ENCODE measurements at places on chromosomes 7 and 10. TPM values are rescaled to one million over a fixed set of nuclear protein-coding genes. Genes with fewer than 3 reads are reported as not detected.

- no peaks in the 10 kb centered on the region for H3K4me1 ChIP-seq
- H3K4me3 ChIP-seq: no peak overlapping the region
- no peaks in the 10 kb centered on the region for H3K27me3 ChIP-seq
- no peaks in the 10 kb centered on the region for H3K36me3 ChIP-seq
Observed at GRCh38 chr10:84076047-84076388, 63.3 kb upstream of the GHITM start.

ADRB1 gene
- total RNA-seq: 14.1 TPM

DNA sequence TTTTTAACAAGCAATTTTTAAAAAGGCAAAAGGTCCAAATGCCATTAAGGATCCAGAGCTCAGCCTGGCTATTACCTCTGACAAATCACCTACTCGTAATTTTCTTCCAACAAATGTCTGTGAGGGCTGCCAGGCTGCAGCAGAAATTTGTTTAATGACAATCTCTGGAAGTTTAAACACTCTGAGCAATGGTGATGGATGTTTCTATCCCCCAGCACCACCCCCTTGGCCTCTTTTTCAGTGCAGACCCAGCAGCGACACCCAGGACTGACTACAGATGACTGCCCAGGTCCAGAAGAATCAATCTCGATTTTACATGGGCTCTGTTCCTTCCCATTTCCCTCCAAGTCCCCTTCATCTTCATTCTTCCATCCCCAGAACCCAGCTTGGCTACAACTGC, 201.4 kb upstream of the AOAH start:
- H3K4me3 ChIP-seq: no peak overlapping the region
- no peaks in the 10 kb centered on the region for H3K27me3 ChIP-seq
- peaks cover 36% of the 10 kb centered on the region for H3K4me1 ChIP-seq
- no peak for DNase-seq
- H3K36me3 ChIP-seq: no peaks in the 10 kb centered on the region
- peak overlapping the region; percentile 51 for H3K27ac ChIP-seq

GRCh38 chr7:5462216-5462615, 38.6 kb upstream of the TNRC18 start:
- no peak overlapping the region for H3K27ac ChIP-seq
- H3K4me3 ChIP-seq: no peak overlapping the region
- DNase-seq: no peak
- no peaks in the 10 kb centered on the region for H3K36me3 ChIP-seq
- H3K27me3 ChIP-seq: no peaks in the 10 kb centered on the region

SLC13A4 gene
- not detected for total RNA-seq

MOGAT3 gene
- total RNA-seq: 0.17 TPM

DNA sequence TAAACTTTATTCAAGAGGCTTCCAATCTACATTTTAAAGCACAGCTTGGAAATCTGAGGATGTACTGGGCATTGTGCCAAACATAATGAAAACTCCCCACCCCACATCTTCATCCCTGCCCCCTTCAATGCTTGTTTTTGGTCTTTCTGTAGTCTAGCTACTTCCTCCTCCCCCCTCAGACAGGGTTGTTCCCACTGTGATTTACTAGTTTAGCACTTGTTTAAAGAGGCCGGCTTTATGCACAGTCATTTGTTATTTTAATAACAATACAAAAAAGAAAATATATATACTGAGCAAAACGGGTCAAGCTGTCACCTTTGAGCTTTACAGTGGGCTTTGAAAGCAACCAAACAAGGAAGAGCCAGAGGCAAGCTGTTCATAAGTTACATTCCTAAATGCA, 132.6 kb downstream of the CHRM2 start:
- H3K4me1 ChIP-seq: peaks cover 25% of the 10 kb centered on the region
- no peaks in the 10 kb centered on the region for H3K27me3 ChIP-seq
- DNase-seq: no peak
- no peaks in the 10 kb centered on the region for H3K36me3 ChIP-seq
- peak overlapping the region; percentile 35 for H3K27ac ChIP-seq
- no peak overlapping the region for H3K4me3 ChIP-seq

GRCh38 chr10:119222966-119223386, 15.6 kb downstream of the GRK5 start:
- H3K4me1 ChIP-seq: peaks cover 94% of the 10 kb centered on the region
- H3K36me3 ChIP-seq: no peaks in the 10 kb centered on the region
- H3K4me3 ChIP-seq: peak overlapping the region; percentile 4
- H3K27ac ChIP-seq: peak overlapping the region; percentile 77
- no peak for DNase-seq

ZNF425 gene
- 3.0 TPM for total RNA-seq

GRCh38 chr7:50739744-50740435, 42.8 kb downstream of the GRB10 start:
- H3K36me3 ChIP-seq: peaks cover 7% of the 10 kb centered on the region
- no peak for DNase-seq
- H3K27ac ChIP-seq: no peak overlapping the region
- H3K27me3 ChIP-seq: no peaks in the 10 kb centered on the region

GRCh38 chr7:27203365-27203953, 3.6 kb upstream of the HOXA13 start:
- H3K27ac ChIP-seq: no peak overlapping the region
- H3K36me3 ChIP-seq: no peaks in the 10 kb centered on the region
- no peak overlapping the region for H3K4me3 ChIP-seq
- H3K4me1 ChIP-seq: peaks cover 58% of the 10 kb centered on the region
- H3K27me3 ChIP-seq: peaks cover 68% of the 10 kb centered on the region
- DNase-seq: no peak

HHEX gene
- total RNA-seq: 4.6 TPM

- no peak overlapping the region for H3K4me3 ChIP-seq
- H3K27me3 ChIP-seq: no peaks in the 10 kb centered on the region
- H3K27ac ChIP-seq: no peak overlapping the region
- H3K36me3 ChIP-seq: no peaks in the 10 kb centered on the region
- no peak for DNase-seq
Observed at GRCh38 chr7:111242141-111242755, 151.3 kb downstream of the LRRN3 start.

HOXA10 gene
- total RNA-seq: not detected

Data from esophagus muscularis mucosa (tissue), 4 donors.